ENCODE measurements at places on chromosomes 3 and 15. TPM values are rescaled to one million over a fixed set of nuclear protein-coding genes. Genes with fewer than 3 reads are reported as not detected.

The STRIT1 gene
- not detected for total RNA-seq

DNA sequence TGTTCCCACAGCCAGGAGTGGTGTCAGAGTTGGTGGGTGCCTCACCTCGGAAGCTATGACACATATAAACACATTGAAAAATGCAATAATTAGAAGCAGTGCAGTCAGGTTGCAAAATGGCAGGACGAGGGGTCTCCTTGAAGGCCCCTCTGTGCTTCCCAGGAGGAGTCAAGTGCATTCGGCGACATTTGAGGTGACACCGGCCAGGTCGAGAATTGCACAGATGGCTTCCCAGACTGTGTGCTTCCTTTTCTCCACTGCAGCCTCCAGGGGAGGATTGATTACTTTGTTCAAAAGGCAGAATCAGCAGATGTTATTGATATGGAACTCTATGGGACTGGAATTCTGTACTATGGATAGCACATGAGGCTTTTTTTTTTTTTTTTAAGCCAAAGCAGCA is 163.2 kb downstream of the MINAR1 start:
- ATAC-seq, result no peak

GRCh38 chr15:70096215-70097062 is 1.3 kb downstream of the TLE3 start:
- ATAC-seq, result no peak

- no peak for ATAC-seq
Measured at GRCh38 chr15:74802862-74803447, 9.7 kb upstream of the LMAN1L start.

DNA sequence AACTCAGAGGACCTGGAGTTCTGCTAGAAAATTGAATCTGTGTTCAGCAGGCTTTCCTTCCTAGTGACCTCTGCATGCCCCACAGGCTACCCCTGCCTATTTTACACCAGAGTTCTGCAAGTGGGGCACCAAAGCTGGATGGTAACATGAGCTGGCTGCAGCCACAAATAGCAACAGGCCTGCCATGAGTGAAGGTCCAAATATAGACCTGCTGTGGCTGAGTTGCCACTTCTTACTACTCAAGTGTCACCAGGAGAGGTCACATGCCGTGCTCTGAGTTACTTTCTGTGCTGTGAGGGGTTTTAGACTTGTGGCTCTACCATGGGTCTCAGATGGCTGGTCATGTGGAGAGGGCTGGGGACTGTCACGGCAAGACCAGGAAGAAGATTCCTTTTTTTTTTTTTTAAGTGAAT is at the start of gene FSD2:
Gene FSD2 (minus strand): TSS at position 76 of the 413 bp plus-strand sequence. CDS start 18,679 bp downstream, outside the sequence.
- ATAC-seq, result no peak

DNA sequence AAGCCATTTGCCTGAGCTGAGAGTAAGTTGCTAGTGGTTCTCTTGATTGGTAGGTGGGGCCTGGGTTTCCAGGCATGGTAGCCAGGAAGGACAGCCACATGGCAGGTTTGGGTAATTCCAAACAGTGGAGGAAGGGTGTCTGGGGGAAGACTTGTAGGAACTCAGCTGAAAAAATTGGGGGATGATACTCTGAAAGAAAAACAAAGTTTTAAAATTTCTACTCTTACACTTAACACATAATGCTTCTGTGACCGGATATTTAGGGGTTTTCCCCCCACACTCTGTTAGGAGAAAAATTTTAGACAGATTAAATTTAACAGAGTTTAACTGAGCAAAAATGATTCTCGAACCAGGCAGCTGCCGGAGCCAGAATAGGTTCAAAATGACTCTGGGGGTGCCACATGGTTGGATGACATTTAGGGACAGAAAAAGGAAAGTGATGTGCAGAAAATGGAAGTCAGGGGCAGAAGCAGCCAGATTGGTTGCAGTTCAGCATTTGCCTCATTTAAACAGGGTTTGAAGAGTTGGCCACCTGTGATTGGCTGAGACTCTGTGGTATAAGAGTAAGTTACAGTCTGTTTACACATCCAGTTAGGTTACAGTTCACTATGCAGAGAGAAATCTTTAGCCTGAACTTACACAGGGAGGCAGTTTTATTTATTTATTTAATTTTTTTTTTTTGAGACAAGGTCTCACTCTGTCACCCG is 8.1 kb downstream of the B2M start:
- ATAC-seq, result peak; percentile 23

GRCh38 chr3:52299879-52300611 is 12.4 kb downstream of the GLYCTK start:
- peak; percentile 56 for ATAC-seq

GRCh38 chr15:59437142-59437816 is 707 bp upstream of the FAM81A start:
- no peak for ATAC-seq

GRCh38 chr15:73956743-73957135 is 30.5 kb downstream of the LOXL1 start:
- peak; percentile 63 for ATAC-seq

DNA sequence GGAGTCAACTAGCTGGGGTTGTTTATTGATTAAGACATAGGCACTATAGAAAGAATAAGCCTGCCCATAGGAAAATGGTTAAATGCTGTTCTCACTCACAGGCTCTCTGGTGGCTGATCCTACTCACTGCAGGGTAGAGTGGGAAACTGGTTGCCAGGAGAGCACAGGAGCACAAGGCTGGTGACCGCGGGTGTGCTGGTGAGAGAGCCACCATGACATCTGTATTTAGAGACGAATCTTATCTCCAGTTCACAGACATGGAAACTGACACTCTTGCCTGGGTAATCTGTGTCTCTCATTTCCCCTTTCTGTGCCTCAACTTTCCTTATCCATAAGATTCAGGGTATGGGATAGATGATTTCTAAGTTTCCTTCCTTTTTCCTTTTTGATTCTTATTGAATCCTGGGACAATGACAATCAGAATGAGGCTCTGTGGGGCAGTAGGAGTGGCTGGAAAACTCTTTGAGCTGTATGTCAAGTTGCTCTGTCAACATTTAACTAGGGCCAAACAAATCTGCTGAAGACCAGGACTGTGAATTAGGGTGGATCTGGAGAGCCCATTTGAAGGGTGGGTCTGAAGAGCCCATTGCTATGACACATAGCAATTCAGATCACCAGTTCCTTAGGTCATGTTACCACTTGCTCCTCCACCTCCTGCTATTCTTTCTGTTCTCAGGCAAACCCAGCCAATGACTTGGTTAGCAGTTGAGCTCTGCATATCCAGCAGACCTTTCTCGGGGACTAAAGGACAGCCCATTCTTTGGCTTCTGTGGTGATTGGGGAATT is 286.1 kb upstream of the TBL1XR1 start:
- ATAC-seq, result peak; percentile 93

- no peak for ATAC-seq
Measured at GRCh38 chr3:32501783-32502117, 902 bp downstream of the CMTM6 start.

The SIDT1 gene
- total RNA-seq, result 1.5 TPM

DNA sequence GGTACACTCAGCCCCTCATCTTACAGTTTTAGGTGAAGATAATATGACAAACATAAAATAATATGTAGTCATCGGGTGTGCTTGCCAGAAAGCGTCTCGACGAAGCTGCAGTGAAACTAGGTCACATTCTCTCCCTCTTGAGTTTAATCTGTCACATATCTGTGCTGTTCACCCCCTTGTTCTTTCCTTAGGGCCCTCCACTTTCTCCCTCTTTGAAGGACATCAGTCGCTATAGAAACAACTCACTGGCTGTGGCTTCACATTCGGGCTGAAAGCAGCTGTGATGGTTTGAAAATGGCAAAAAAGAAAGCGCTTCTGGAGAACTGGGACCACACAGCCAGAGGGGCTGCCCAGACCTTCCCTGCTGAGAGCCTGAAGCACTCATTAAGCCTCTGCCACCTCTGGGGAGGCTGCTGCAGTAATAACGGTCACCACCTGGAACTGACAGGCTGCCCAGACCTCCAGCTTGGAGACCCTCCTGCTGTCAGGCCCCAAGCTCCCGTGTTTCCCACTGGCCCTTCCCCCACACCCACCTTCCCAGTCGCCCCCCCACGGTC is 50.3 kb downstream of the ABTB1 start:
- no peak for ATAC-seq

The SHC4 gene
- not detected for total RNA-seq

The TRPM1 gene
- total RNA-seq, result not detected

DNA sequence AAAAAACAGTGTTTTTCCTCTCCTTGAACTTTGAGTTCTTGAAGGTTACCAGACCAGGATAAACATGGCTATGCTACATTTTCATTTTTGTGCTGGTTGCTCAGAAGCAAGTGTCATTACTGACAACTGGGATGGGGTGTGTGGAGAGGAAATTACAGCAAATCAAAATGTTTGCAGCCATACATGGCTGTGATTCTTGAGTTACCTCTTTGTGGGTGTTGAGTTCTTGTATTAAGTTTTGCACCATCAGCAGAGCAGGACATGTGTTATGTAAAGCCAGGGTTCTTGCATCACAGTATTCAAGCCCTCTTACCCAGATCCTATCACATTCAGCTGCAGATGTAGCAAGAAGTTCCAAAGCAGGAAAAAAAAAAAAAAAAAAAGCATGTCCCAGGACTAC is 53.9 kb upstream of the ATOSA start:
- ATAC-seq, result no peak

DNA sequence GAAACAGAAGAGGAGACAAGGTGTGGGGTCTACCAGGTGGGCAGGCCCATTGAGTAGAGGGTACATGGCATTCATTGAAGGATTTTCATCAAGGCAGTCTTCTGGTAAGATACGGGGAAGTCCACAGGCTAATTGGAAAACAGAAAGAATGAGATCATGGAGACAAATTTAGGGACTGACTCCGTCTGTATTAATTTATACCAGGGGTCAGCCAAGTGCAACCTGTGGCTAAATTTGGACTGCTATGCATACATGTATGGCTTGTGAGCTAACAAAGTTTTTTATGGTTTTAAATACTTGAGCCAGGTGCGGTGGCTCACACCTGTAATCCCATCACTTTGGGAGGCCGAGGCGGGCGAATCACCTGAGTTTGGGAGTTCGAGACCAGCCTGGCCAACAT is 21.1 kb upstream of the SNRPN start:
- ATAC-seq, result no peak

- no peak for ATAC-seq
Measured at GRCh38 chr3:183878071-183878470, 6.6 kb downstream of the PARL start.
